HepG2 (cell line): ENCODE measurements at places on chromosomes 2 and 18.

GRCh38 chr2:39922679-39923405 is 143.8 kb upstream of the THUMPD2 start:
- DNase-seq = no peak

DNA sequence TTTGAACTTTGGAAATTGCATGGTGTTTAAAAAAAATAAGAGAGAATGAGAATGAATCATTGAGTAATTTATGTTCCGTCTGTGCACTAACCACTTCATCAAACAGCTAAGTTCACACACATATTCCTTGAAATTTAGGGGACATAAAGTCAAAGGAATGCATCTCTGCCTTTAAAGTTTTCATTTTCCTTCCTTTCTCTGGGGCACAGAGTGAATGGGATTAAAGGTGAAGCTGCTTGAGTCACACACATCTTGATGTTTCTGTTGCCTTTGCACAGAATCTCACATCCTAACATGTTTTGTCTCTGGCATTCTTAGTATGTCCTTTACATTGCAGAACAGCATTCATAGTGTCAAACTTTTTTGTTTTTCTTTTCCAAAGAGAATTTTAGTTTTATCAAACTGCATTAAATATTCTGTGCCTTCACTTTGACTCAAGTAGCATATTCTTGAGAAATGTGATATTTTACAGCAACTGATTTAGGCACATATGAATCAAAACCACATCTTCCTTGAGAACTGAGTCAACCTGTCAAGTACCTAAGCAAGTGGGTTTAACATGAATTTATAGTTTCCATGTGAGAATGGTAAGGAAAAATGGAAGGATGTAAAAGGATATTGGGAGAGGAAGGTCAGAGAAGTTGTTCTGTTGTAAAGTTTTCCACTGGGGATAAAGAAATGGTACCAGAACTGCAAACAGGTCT is 169.1 kb upstream of the THUMPD2 start:
- DNase-seq = no peak

DNA sequence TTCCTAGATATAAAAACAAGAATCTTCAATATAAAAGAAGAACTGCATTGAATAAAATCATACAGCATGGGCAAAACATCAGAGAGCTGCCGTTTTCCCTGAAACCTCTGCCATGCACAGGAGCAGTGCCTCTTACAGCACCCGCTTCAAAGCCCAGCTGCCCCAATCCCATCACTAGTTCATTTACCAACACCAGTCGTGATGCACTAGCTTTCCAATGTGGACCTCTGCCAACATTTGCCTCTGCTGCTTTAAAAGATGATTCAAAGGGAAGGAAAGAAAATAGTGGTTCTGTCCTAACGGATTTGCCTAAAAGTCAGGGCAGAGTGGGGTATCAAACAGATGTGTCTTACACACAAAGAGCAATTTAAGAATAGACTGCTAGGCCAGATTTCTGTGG is 43.4 kb upstream of the AP1S3 start:
- no peak for DNase-seq

DNA sequence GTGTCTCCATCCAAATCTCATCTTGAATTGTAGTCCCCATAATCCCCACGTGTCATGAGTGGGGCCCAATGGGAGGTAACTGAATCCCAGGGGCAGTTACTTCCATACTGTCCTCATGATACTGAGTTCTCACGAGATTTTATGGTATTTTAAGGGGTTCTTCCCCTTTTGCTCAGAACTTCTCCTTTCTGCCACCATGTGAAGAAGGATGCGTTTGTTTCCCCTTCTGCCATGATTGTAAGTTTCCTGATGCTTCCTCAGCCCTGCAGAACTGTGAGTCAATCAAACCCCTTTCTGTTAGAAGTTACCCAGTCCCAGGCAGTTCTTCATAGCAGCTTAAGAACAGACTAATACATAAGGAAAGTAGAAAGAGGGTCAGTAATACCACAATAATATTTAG is 480.4 kb downstream of the KCNJ3 start:
- no peak for DNase-seq

DNA sequence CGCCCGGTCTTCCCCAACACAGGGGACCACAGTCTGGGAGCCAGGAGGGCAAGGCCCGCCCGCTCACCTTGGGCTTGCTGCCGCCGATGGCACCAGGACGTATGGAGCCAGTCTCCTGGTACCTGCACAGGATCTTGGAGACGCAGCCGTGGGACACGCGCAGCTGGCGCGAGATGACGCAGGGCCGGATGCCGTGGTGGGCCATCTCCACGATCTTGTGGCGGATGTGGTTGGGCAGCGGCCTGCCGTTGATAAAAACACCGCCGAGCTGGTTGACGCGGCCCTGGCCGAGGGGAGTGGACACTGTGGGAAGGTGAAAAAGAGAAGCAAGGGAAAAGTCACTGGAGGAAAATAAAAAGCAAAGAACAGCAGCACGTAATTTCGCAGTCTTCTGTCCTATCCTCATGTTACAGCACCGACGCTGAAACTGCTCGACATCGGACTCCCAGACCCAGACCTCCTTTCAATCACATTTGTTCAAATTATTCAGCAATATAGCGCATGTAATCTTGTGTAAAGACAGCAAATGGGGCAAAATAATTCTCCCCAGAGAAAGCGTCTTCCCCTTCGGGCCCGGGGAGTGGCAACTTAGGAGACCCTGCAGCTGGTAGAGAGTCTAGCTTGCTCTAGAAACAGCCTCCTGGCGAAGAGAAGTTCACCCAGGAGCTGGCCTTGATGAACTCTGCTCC is 1.7 kb downstream of the PAX3 start:
- no peak for DNase-seq

DNA sequence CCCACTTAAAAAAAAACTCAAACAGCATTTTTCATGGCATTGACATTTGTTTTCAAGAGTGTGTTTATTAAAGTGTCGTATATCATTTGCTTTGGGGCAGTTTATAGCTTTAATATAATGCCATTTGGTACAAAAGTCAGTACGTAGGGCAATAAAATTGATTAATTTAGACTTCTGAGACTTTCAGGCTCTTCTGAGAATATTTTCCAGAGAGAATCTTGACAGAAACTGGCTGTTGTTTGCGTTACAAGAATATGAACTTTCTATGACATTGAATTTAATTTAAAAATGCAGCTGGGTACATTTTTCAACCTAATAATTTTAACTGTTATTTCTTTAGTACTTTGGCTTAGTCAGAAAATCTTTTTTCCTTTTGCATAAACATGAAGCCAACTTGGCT is 98.9 kb downstream of the RNF144A start:
- DNase-seq = no peak

GRCh38 chr18:78721238-78721875 is 258.3 kb upstream of the SALL3 start:
- no peak for DNase-seq
